Left lung (tissue), 14 donors: ENCODE measurements at places on chromosomes 2 and 18. TPM values are rescaled to one million over a fixed set of nuclear protein-coding genes. Genes with fewer than 3 reads are reported as not detected.

GRCh38 chr18:13285874-13286273 is 67.3 kb downstream of the LDLRAD4 start:
- no peaks in the 10 kb centered on the region for H3K27me3 ChIP-seq
- H3K27ac ChIP-seq: no peak overlapping the region
- H3K36me3 ChIP-seq: no peaks in the 10 kb centered on the region

DNA sequence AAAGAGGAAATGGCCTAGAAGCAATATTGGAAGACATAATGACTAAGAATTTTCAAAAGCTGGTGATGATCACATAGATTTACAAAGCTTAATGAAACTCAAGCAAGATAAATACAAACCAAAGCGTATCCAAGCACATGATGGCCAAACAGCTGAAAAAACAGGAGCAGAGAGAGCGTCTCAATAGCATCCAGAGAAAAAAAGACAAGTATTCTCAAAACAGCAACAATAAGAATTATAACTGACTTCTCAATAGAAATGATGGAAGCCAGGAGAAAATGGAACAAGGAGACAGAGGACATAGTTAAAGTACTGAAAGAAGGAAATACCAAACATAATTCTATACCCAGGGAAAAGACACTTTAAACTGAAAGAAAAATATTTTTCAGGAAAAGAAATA is 437.2 kb upstream of the TNP1 start:
- H3K4me3 ChIP-seq: no peak overlapping the region
- no peak for DNase-seq
- H3K4me1 ChIP-seq: no peaks in the 10 kb centered on the region
- H3K27ac ChIP-seq: no peak overlapping the region

The TRIP12 gene
- polyA plus RNA-seq: 166 TPM

The MROH2A gene
- polyA plus RNA-seq: 0.34 TPM

The CAPN10 gene
- polyA plus RNA-seq: 20.8 TPM
